Kidney glomerular epithelial cell (primary cell): ENCODE measurements at places on chromosomes 7 and 10.

DNA sequence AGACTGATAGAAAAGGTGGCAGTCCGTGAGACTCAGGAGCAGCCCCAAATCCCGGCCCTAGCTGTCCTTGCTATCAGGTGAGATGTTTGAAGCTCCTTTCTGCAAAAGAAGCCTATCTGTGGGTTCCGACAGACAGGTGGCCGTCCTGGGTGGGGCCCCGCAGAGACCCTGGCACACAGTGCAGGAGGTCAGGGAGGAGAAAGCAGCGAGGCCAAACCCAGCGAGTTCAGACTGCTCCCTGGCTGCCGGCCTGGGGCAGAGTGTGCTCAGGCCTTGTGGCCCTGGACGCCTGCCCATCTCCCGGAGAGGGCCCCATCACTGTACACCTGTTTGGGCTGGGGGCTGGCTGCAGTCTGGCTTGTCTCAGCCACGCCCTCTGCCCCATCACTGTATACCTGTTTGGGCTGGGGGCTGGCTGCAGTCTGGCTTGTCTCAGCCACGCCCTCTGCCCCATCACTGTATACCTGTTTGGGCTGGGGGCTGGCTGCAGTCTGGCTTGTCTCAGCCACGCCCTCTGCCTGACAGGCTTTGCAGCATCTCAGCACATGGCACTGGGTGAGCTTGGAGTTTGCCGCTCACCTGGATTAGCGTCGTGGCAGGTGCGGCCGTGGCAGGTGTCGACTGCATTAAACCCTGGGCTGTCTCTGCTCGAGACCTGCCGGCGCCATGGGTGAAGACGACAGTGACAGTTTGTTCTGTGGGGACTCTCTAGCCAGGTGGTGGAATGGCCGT, 11.8 kb upstream of the PRKAR1B start:
- no peak for DNase-seq

DNA sequence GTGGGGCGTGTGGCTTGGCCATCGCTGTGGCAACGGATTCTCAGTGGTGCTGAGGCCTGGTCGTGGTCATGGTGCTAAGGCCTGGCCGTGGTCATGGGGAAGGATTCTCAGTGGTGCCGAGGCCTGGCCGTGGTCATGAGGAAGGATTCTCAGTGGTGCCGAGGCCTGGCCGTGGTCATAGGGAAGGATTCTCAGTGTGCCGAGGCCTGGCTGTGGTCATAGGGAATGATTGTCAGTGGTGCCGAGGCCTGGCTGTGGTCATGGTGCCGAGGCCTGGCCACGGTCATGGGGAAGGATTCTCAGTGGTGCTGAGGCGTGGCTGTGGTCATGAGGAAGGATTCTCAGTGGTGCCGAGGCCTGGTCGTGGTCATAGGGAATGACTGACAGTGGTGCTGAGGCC, 327.9 kb downstream of the ADARB2 start:
- DNase-seq: no peak

DNA sequence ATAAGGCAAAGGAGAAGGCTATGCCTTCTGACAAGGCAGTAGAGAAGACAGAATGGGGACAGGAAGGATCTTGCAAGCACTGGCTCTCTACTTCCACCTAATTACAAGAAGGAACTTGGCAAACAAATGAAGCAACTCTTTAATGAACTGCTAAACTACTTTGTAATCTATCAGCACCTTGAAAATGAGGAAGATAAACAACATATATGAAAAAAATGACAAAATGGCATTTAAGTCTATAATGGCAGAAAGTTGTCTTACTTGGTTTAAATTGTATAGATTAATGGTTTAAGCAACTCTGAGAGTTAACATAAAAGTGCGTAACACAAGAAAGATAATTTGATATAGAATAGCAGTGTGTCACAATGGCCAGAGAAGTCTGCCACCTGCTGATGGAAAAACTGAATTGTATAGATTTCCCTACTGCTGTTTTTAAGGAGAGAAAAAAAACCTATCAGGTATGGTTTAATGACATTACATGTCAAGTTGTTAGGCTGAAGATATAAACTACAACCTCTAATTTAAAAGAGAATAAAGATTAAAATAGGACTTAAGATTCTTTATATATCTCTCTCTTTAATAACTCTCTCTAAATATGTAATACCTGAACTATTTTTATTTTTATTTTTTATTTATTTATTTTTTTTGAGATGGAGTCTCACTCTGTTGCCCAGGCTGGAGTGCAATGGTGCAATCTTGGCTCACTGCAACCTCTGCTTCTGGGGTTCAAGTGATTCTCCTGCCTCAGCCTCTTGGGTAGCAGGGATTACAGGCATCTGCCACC, 11.8 kb downstream of the NT5C3A start:
- peak; percentile 21 for DNase-seq

DNA sequence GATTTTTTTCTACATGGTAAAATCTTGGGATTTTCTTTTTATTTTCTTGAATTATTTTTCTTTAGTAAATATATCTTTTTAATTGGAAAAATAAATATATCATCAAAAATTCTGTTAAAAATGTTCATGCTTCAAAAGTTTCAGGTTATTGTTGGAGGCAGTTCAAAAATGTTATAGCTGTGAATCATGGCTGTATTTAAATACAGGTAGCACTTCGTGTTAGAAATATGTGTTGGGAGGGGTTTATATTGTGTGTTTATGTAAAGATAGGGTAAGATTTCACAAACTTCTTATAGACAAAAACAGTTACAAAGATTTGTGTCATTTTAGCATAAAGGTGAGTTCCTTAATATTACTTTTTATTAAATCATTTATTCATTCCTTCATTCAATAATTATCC, 60.4 kb downstream of the HDAC9 start:
- peak; percentile 10 for DNase-seq

- DNase-seq: no peak
Measured at GRCh38 chr7:36969376-36969775, 245.1 kb upstream of the AOAH start.

DNA sequence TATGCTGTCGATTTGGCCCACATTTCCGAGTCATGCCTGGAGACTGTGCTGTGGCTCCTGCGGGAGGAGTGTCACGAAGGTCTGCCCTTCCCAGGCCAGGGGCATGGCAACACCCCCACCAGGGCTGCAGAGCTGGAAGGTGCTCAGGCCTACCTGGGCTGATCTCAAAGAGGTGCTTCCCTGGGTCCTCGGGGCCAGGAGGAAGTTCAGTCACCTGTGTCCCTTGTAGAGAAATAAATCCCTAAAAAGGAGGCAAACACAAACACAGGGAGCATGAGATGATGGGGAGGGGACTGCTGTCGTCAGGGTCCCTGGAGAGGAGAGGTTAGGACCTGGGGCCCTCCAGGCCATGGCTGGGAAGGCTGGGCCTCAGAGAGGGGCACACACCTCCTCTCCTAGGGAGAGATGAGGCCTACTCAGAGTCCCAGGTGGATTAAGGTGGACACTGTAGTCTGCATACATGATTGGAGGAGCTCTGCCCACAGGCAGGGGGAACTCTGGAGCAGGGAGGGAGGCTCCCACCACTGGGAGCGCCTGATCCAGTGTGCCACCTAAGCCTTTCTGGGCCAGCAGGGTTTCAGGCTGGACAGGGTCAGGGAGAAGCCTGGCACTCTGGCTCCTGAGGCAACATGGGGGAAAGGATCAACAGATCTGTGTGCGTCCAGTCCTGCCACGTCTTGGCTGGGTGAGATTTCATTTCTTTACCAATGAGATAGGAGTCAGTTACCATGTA, 49.4 kb downstream of the ARHGAP22 start:
- DNase-seq: no peak

DNA sequence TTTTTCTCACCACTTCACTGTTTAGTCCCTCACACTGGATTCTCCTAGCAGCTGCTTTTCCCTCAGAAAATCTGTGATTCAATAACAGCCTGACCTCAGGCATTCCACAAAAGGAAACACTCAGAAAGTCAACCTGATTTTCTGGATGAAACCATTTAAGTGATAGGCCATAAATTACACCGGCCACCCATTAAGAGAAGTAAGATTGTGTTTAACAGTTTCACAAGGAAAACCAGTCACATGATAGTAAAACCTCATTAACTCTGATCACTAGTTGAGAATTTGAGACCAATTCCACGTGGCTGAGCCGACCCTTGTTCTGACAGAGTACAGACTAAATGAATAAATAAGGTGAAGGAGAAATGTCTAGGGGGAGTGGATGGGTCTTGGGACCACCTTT, 7.7 kb downstream of the GRM8 start:
- peak; percentile 36 for DNase-seq

DNA sequence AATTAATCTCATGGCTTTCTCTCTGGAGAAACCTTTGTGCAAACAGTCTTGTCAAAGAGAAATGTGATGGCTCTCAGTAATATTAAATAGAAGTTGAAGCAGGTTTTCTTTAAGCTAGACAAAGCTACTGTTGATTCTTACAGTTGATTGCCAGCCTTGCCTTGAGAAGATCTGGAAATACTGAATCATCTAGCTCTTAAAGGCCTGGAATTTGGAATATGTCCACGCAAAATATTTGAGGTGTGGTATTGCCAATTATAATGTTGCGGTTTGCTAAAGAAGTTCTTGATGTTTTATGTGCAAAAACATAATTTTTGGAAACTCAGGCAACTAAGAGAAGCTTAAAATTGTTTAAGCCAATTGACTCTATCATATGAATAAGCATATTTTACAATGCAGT, 371.9 kb downstream of the PHF14 start:
- DNase-seq: no peak

- peak; percentile 73 for DNase-seq
Measured at GRCh38 chr10:89337484-89337883, 9.7 kb downstream of the IFIT3 start.

GRCh38 chr10:44389556-44389955, 4.7 kb upstream of the CXCL12 start:
- DNase-seq: no peak

- peak; percentile 30 for DNase-seq
Measured at GRCh38 chr10:77638321-77639101, 903 bp upstream of the KCNMA1 start.

GRCh38 chr7:131546583-131547141, 9.8 kb downstream of the PODXL start:
- DNase-seq: no peak

DNA sequence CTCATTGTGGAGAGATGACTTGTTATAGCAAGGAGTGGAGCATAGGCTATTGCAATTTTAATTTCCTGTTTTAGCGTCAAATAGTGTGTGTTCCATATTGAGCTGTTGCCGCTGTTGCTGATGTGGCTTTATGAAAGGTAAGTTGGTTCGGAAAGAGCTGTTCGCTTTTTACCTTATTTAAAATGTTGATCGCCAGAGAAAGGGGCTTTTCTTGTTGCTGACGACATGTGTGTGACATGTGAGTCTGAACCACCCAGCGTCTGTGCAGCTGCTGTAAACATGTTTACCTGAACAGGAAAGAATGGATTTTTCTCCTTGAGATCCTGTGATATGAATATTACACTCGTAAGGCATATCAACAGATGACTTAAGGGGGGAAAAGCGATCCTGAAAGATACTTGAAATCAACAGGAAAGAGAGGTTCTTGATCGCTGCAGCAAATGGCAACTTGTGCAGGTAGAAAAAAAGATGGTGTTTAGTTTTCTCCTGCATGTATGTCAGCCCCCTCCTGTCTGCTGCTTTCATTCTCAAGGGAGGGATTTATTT, 2.5 kb downstream of the ZEB1 start:
- peak; percentile 28 for DNase-seq

DNA sequence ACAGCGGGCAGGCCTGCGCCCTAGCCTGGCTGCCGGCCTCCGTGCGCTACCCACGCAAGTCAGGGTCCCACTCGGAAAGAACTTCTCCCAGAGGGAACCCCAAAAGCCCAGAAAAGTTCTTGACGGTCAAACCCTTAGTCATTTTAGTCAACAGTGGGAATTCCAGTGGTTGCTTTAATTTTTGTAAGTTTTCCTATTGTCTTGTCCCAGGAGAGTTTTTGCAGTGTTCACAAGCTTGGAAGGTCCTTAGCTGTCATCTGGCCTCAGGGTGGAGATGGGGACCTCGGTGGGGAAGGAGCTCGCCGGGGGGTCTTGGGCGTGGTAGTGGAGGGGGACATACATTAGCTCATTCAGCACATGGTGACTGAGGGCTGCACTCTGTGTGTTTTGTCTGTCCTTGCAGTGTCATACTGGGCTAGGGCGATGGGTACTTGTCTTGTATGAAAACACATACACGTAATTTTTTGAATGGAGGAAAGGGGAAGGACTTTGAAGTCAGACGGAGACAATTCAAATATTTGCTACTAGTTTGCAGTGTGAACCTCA, 736 bp downstream of the MINDY4 start:
- no peak for DNase-seq

DNA sequence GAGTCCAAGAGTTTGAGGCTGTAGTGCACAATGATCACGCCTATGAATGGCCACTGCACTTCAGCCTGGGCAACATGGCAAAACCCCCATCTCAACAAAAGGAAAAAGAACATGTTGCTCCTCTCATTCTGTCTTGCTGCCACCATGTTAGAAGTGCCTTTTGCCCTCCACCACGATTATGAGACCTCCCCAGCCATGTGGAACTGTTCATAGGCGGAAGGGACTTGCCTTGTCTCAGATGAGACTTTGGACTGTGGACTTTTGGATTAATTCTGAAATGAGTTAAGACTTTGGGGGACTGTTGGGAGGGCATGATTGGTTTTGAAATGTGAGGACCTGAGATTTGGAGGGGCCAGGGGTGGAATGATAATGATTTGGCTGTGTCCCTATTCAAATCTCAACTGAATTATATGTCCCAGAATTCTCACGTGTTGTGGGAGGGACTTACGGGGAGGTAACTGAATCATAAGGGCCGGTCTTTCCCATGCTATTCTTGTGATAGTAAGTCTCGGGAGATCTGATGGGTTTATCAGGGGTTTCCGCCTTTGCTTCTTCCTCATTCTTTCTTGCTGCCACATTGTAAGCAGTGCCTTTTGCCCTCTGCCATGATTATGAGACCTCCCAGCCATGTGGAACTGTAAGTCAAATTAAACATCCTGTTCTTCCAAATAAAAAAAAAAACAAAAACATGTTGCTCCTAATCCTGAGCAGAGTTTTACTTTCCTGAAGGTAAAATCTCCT, 22.3 kb downstream of the DLG5 start:
- DNase-seq: no peak

DNA sequence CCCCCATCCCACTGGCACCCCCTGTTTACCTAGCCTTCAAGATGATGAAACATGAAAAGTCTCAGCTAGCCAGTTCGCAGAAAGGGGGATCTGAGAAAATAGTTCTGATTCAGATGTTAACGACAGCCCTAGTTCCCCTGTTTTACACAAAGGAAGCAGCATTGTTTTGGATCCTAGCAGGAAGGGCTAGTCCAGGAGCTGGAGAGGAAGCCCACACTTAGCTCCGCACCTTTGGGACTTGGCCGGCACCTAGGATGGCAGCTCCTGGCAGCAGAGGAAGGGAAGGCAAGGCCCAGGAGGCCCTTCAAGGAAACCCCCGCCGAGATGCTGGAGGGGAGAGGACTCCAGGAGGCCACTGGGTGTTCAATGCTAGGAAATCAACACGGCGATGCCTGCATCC, 29.0 kb upstream of the MGMT start:
- DNase-seq: no peak

DNA sequence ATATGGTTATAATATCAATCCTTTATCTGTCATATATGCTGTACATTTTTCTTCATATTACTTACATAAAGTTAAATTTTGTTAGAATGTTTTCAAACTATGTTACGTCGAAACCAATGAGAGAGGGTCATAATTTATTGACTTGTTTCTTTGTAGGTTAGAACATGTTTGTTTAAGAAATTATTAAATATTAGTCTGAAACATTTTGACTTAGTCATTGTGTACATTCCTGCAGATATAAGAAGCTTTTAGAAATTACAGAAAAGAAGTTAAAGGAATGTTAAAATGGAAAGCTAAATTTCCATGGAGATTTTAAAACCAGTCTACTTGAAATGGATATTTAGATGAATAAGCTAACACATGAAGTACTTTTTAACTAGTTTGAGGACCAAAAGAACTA, 99.8 kb downstream of the ANKRD30A start:
- no peak for DNase-seq

- no peak for DNase-seq
Measured at GRCh38 chr10:80528901-80529300, 8.8 kb upstream of the SH2D4B start.

GRCh38 chr10:69861251-69862240, 59.8 kb downstream of the COL13A1 start:
- peak; percentile 67 for DNase-seq
